Amygdala (tissue), 56 donors: ENCODE measurements at places on chromosomes 7 and 10.

GRCh38 chr10:114408112-114408967, 4.0 kb upstream of the AFAP1L2 start:
- no peak for DNase-seq

GRCh38 chr10:50216894-50217293, 34.4 kb downstream of the ASAH2 start:
- DNase-seq, result no peak

DNA sequence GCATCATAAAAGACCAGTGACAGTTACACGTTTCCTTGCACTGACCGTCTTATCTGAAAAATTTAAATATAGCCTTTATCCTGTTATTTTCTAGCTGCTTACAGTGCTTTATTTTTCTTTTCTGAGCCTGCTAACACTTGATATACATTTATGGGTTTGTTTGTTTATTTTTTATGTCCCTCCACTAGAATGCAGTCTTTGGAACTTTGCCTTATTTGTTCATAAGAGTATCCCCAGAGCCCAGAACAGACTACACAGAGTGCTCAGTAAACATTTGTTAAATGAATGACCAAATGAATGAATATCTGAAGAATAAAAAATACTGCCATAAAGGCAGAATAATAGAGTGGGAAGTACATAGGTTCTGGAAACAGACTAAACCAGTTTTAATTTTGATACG, 202.3 kb upstream of the LRRN3 start:
- DNase-seq, result no peak

- DNase-seq, result no peak
These were observed 1142.3 kb upstream of the CELF2 start for GRCh38 chr10:9875353-9875752.

DNA sequence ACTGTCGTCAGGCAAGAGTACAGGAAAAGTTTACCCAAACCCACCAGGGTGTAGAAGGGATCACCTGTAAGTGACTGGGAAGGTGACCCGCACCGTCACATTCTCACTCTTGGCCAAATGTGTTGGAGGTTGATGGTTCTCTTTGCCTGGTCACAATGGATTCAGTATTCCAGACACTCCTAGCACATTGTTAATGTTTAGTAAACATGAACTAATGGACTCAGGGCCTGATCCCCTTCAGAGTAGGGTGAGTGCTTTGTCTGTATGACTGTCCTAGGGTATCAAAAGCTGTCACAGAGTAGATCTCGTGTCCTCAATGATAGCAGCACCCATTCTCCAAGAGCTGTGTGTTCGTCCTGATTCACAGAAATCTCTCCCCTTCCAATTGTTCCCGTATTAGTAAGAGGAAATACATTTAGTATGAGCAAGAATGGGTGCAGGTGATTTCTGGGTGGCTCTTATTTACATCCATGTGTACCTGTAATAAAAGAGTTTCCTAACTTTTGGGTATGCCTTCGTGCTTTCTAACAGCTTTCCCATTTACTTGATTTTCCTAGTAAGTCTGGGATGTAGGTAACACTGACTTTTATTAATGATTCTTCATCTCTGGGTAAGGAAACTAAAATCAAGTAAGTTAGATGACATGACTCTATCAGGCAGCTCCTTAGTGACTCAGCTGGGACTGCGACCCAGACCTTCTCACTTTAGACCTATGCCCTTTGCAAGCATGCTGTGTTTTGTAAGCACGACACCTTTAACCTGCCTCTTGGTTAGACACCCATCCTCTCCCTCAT, 4.7 kb downstream of the EEPD1 start:
- DNase-seq, result no peak
